ENCODE measurements at places on chromosomes 3 and 15. TPM values are rescaled to one million over a fixed set of nuclear protein-coding genes. Genes with fewer than 3 reads are reported as not detected.

Gene UBXN7
- 36.7 TPM for polyA plus RNA-seq

Gene JMJD7
- 20.6 TPM for polyA plus RNA-seq

Gene ZIC4
- polyA plus RNA-seq: not detected

GRCh38 chr3:64648927-64649906 lies 38.6 kb downstream of the ADAMTS9 start:
- H3K4me1 ChIP-seq: no peaks in the 10 kb centered on the region
- no peak for DNase-seq
- no peaks in the 10 kb centered on the region for H3K27me3 ChIP-seq
- H3K4me3 ChIP-seq: no peak overlapping the region
- no peak overlapping the region for H3K27ac ChIP-seq

DNA sequence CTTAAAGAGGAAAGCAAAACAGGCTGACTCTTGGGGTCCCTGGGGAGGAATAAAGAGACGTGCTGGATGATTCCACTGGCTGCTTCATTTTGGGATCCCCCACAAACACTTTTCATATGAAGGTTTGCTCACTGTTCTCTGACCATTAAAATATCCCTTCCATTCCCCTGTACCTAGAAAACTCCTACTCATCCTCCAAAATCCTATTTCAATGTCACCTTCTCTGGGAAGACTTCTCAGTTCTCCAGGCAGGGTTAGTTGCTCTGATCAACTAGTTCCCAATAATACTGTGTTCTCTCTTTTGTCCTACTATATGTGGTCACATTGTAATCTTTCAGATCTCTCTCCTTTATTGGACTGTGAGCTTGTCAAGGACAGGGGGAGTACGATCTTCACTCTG lies 19.0 kb downstream of the LARP6 start:
- no peak overlapping the region for H3K27ac ChIP-seq
- H3K36me3 ChIP-seq: no peaks in the 10 kb centered on the region
- H3K4me3 ChIP-seq: no peak overlapping the region
- no peaks in the 10 kb centered on the region for H3K4me1 ChIP-seq

Gene CCR9
- polyA plus RNA-seq: not detected

GRCh38 chr3:124688581-124689454 lies 41.4 kb upstream of the UMPS start:
- H3K4me3 ChIP-seq: no peak overlapping the region
- H3K27me3 ChIP-seq: peaks cover 8% of the 10 kb centered on the region
- peaks cover 4% of the 10 kb centered on the region for H3K4me1 ChIP-seq
- peaks cover 5% of the 10 kb centered on the region for H3K36me3 ChIP-seq
- DNase-seq: peak; percentile 76

GRCh38 chr15:26103002-26103404 lies 239.9 kb upstream of the ATP10A start:
- H3K36me3 ChIP-seq: no peaks in the 10 kb centered on the region
- peaks cover 3% of the 10 kb centered on the region for H3K27me3 ChIP-seq
- no peak overlapping the region for H3K4me3 ChIP-seq
- H3K4me1 ChIP-seq: peaks cover 24% of the 10 kb centered on the region

DNA sequence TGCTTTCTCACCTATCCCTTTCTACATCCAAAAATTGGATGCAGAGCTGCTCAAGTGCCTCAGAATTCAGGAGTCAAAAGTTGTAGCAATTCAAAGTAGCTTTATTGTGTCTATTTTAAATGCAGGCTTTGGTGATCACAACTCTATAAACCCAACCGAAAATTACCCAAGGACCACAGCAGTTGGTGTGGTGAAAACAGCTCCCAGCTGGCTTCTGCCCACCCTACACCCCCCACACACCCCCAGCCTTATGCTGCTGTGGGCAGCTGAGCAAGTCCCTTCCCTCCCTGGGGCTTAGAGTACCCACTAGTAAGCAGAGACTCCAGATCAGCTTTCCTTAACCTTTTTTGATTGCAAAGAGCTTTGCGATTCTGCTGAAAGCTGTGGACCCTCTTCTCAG lies 5.8 kb upstream of the HES1 start:
- no peaks in the 10 kb centered on the region for H3K36me3 ChIP-seq
- H3K27me3 ChIP-seq: peaks cover 46% of the 10 kb centered on the region
- no peak for DNase-seq
- H3K27ac ChIP-seq: no peak overlapping the region
- H3K4me1 ChIP-seq: peaks cover 5% of the 10 kb centered on the region

DNA sequence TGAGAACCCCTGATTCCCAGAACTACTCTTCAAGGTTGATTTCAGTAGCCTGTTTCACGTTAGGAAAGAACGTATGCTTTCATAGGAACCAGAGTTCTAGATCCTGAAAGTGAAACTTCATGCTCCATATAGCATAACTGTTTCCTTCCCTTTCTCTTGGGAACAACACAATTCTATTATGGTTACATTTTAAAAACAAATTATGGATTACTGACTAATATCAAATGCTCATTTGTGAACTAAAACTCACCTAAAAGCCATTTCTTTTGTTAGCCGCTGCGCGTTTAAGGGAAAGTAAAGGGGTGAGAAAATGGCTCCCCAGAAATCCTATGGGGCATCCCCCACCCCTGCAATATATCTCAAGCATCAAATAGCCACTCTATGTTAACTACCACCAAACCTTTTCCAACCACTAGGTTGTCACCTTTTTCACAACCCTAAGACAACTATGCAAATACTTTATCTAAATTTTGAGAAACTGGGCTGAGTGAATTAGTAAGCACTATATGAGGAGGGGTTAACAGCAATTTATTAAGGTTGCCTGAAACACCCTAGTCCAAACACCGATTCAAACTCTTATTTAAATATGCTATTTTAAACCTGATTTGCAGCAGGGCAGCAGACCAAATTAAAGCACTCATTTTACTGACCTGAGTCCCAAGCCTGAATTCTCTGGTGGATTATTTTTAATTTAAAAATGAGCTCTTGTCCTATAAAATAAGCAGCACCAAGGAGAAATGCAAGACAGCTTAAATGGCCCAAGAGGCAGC lies 2.4 kb downstream of the SIAH2 start:
- peaks cover 9% of the 10 kb centered on the region for H3K27me3 ChIP-seq
- H3K4me3 ChIP-seq: peak overlapping the region; percentile 93
- DNase-seq: peak; percentile 14

Gene PLSCR5
- polyA plus RNA-seq: not detected

Gene HYAL1
- polyA plus RNA-seq: 0.18 TPM

GRCh38 chr3:4351872-4352271 lies 48.7 kb downstream of the SETMAR start:
- H3K27ac ChIP-seq: peak overlapping the region; percentile 92
- H3K4me3 ChIP-seq: peak overlapping the region; percentile 65
- DNase-seq: no peak

- H3K36me3 ChIP-seq: no peaks in the 10 kb centered on the region
- peaks cover 64% of the 10 kb centered on the region for H3K4me1 ChIP-seq
- peak overlapping the region; percentile 89 for H3K27ac ChIP-seq
Measured at GRCh38 chr3:111979434-111980038, 710 bp downstream of the ABHD10 start.

GRCh38 chr3:13749063-13749764 lies 130.7 kb downstream of the WNT7A start:
- peaks cover 2% of the 10 kb centered on the region for H3K27me3 ChIP-seq
- H3K4me3 ChIP-seq: no peak overlapping the region
- no peak overlapping the region for H3K27ac ChIP-seq

DNA sequence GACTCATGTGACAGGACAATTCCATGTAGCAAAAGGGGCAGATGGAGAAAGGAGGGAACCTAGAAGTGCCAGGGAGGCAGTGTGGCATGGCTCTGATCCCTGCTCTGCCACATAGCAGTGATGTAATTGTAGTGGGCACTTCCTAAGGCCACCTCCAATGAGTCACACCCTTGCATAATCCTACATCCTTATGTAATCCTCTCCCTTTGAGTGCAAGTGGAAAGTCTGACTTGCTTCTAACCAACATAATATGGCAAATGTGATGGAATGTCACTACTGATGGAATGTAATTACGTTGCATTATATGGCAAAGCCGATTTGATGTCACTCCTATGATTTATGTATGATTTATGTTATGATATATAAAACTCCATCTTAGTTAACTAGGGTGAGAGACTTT lies 72.9 kb upstream of the ATP2C1 start:
- H3K36me3 ChIP-seq: no peaks in the 10 kb centered on the region
- DNase-seq: no peak
- H3K4me1 ChIP-seq: no peaks in the 10 kb centered on the region
- peaks cover 1% of the 10 kb centered on the region for H3K27me3 ChIP-seq
- no peak overlapping the region for H3K27ac ChIP-seq

DNA sequence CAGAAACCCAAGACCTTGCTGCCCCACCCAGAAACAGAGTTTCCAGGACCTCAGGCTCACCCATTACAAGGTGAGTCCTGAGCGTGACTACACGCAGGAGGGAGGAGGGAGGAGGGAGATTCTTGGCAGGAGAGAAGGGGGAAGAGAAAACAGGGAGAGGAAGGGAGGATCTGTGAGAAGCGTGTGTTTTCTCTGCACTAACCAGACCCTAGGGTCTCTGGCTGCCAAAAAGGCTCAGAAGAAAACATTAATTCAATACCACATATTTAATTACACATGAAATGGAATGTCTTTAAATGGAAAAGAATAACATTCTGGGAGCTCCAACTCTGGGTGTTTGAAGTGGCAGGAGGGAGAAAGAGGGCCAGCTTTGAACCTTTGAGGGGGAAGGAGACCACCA lies 309.0 kb downstream of the NTRK3 start:
- no peak overlapping the region for H3K27ac ChIP-seq
- no peak for DNase-seq
- peaks cover 2% of the 10 kb centered on the region for H3K27me3 ChIP-seq
- no peaks in the 10 kb centered on the region for H3K4me1 ChIP-seq
- no peak overlapping the region for H3K4me3 ChIP-seq

- no peaks in the 10 kb centered on the region for H3K27me3 ChIP-seq
- H3K27ac ChIP-seq: peak overlapping the region; percentile 100
- H3K4me3 ChIP-seq: peak overlapping the region; percentile 96
- H3K4me1 ChIP-seq: peaks cover 100% of the 10 kb centered on the region
- H3K36me3 ChIP-seq: peaks cover 12% of the 10 kb centered on the region
Measured at GRCh38 chr15:94287794-94288246, 56.5 kb downstream of the MCTP2 start.

DNA sequence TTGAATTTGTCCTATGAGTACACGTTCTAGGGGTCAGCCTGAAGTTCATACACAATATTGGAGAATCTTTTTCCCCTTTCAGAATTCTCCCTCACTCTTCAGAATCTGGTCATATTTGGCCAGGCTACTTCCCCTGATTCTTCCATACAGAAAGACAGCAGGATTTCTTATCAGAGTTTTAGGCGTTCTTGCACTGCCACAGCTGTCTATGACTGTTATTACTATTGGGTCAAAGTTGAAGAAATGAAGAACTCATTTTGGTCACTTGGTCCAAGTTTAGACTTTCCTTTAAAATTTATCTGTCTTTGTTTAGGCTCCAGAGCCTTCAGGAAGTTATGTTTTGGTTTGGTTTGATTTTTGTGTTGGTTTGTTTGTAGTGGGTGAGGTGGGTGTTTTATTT lies 12.0 kb downstream of the TEX55 start:
- no peak for DNase-seq
- peak overlapping the region; percentile 18 for H3K27ac ChIP-seq
- H3K27me3 ChIP-seq: peaks cover 13% of the 10 kb centered on the region
- H3K4me3 ChIP-seq: no peak overlapping the region
- H3K36me3 ChIP-seq: peaks cover 3% of the 10 kb centered on the region

- H3K4me1 ChIP-seq: peaks cover 12% of the 10 kb centered on the region
- H3K36me3 ChIP-seq: no peaks in the 10 kb centered on the region
- no peaks in the 10 kb centered on the region for H3K27me3 ChIP-seq
- no peak overlapping the region for H3K27ac ChIP-seq
- H3K4me3 ChIP-seq: no peak overlapping the region
- DNase-seq: no peak
Measured at GRCh38 chr3:153295901-153296300, 133.9 kb downstream of the RAP2B start.

DNA sequence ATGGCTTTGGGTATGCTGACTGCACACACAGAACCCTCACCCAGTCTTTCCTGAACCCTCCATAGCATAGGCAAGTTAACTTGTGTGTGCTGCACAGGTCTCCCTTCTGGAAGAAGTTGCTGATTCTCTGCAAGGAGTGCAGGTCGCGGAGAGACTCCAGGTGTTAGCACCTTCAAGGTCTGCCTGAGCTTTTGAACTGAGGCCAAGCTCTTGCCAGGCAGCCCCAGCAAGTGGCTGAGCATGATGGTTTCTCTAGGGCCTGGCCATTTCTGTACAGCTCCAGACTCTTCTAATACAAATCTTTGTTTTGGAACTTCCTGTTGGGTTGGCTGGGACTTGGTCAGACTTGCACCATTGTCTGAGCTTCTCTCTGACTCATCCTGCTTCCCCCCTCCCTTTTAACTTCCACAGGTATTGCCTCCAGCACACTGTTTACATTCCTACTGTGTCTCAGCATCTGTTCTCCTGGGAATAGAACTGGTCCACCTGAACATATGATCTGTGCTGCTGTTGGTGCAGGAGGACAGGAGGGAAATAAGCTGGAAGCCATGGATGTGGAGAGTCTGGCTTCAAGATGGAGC lies 53.3 kb downstream of the KY start:
- H3K4me3 ChIP-seq: no peak overlapping the region
- H3K4me1 ChIP-seq: peaks cover 7% of the 10 kb centered on the region
- no peak for DNase-seq
- no peaks in the 10 kb centered on the region for H3K36me3 ChIP-seq
- peaks cover 2% of the 10 kb centered on the region for H3K27me3 ChIP-seq

GRCh38 chr3:110969229-110970211 lies 102.1 kb upstream of the NECTIN3 start:
- no peaks in the 10 kb centered on the region for H3K36me3 ChIP-seq
- H3K4me3 ChIP-seq: no peak overlapping the region
- DNase-seq: no peak
- H3K4me1 ChIP-seq: no peaks in the 10 kb centered on the region

DNA sequence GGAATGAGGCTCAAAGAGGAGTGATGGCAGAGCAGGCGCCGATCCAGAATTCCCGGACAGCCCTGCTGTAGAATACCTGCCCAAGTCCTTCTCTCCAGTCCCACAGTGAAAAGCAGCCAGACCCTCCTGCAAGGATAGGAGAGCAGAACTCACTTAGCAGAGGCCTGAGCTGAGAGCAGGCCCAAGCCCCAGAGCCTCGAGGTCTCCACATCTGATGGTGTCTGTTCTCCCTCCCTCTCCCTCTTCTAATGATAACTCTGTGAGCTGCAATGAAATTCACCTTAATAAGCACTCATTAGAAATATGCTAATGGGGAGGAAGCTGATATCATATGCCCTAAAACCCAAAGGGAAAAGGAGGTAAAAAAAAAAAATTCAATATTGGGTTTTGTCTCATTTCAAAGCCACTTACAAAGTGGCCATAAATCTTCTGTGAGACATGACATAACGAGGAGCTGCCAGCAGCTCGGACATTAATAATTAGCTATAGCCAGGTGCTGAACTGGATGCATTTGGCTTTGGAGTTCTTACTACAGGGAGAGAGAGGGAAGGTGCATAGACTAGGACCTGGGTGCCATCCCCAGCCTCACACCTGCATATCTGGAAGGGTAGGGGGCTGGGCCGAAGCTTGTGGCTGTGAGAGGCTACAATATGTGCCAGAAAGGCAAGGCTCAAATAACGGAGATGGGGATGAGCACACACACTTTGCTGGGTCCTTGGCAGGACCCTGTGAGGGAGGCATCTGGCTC lies 108.4 kb downstream of the MEGF11 start:
- H3K27me3 ChIP-seq: no peaks in the 10 kb centered on the region
- H3K27ac ChIP-seq: no peak overlapping the region
- no peak overlapping the region for H3K4me3 ChIP-seq

GRCh38 chr3:195249858-195250464 lies 21.0 kb downstream of the XXYLT1 start:
- no peak overlapping the region for H3K4me3 ChIP-seq
- H3K4me1 ChIP-seq: peaks cover 43% of the 10 kb centered on the region
- DNase-seq: no peak
- no peaks in the 10 kb centered on the region for H3K27me3 ChIP-seq

GRCh38 chr3:150411546-150411945 lies 3.4 kb downstream of the TSC22D2 start:
- no peak for DNase-seq
- peaks cover 64% of the 10 kb centered on the region for H3K4me1 ChIP-seq
- H3K36me3 ChIP-seq: no peaks in the 10 kb centered on the region
- H3K27me3 ChIP-seq: peaks cover 13% of the 10 kb centered on the region

Data from immature natural killer cell (primary cell).